ENCODE measurements at places on chromosomes 6 and 20.
A peak's percentile ranks its signal among the peaks of the same experiment; 100 is the strongest.

- no peak for DNase-seq
These were observed 269.0 kb downstream of the COL12A1 start for GRCh38 chr6:74936886-74937285.

DNA sequence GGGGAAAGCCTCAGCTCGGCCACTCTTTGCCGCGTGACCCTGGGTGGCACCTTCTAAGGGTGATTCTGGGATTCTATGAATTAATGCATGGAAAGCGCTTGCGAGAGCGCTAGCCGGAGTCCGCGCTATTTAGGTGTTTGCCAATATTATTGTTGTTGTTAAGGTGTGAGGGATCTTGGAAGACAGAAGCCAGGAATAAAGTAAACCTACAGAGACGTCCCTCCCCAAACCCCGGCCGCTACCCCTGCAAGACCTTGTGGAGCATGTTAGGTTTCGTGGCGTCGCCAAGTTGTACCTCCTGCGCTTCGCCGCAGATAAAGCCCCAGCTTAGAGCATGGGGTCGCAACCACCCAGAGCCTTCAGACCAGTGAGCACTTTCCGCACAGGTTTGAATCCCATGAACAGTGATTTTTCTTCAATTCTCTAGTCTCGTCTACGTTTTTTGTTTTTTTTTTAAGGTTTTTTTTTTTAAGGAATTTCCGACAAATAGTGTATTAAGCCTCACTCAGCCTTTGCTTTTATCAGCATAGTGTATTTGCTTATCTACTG, 16.9 kb upstream of the ZSCAN9 start:
- DNase-seq: no peak

DNA sequence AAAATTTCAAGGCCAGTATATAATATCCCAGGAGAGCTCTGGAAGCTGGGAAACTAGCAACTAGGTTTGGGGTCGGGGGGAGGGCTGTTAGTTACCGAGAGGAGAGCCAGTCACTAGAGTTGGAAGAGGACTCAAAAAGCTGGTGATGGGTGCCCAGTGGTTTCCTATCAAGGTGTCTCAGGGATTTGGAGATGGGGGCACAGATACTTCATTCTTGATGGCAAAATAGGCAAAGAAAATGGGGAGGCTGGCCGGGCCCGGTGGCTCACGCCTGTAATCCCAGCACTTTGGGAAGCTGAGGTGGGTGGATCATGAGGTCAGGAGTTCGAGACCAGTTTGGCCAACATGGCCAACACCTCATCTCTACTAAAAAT, 805 bp downstream of the PHF1 start:
- DNase-seq: no peak

DNA sequence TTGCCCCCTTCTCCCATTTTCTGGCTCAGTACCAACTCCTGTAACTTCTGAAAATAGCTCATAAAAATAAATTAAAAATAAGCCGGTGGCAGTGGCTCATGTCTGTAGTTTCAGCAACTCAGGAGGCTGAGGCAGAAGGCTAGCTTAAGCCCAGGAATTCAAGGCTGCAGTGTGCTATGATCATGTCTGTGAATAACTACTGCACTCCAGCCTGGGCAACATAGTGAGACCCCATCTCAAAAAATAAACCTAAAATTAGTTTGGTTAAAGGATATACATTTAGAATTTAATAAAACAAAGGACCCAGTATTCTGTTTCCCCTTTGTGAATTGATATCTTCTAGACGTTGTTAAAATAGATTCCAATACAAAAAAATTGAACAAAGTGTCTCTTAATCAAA, 10.5 kb downstream of the PRDM13 start:
- DNase-seq: no peak

DNA sequence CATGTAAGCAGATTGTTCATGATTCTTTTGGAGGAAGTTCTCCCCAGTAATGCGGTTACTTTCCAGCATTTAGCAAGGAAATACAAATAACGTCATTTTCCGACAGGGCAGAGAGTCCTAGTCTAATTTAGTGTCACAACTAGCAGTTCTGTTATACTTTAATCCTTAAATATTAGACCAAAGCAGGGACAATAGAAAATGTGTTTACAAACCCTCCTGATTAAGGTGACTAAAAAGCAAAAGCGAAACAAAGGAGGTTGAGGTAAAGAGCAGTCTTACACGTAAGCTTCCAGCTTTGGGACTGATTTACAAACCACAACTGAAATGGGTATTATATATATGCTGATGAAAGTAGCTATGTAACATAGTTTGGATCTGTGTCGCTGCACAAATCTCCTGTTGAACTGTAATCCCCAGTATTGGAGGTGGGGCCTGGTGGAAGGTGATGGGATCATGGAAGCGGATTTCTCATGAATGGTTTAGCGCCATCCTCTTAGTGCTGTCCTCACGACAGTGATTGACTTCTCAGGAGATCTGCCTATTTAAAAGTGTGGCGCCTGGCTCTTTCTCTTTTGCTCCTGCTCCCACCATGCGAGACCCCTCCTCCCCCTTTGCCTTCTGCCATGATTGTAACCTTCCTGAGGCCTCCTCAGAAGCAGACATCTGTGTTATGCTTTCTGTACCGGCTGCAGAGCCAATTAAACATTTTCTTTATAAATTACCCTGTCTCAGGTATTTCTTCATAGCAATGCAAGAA, 81.9 kb downstream of the PLCB1 start:
- DNase-seq: no peak

DNA sequence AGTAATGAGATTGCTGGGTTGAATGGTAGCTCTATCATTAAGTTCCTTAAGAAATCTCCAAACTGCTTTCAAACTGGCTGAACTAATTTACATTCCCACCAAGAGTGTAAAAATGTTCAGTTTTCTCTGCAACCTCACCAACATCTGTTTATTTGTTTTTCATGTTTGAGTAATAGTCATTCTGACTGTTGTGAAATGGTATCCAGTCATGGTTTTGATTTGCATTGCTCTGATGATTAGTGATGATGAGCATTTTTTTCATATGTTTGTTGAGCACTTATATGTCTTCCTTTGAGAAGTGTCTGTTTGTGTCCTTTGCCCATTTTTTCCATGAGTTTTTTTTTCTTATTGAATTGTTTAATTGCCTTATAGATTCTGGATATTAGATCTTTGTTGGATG, 24.9 kb downstream of the DEFB125 start:
- DNase-seq: no peak

DNA sequence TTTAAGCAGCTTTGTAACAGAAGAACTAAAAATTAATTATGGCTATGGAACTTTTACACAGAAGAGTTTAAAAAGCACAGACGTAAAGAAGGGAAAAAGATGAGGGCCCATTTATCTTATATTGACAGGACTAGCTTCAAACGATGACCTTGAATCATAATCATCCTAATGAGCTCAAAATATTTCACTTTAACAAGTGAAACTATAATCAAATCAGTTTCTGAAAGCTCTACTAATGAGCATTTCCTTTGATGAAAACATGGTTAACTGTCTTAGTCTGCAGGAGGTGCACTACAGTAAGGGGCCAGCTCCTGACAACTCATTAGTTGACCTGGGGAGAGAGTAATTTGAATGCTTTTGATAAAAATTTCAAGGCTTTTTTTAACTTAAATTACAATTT, 228.0 kb upstream of the DEFB112 start:
- DNase-seq: no peak

GRCh38 chr6:107931894-107932293, 26.1 kb downstream of the SEC63 start:
- DNase-seq: no peak

GRCh38 chr6:139449611-139450000, 75.2 kb upstream of the CITED2 start:
- DNase-seq: no peak

GRCh38 chr6:7591770-7592169, 1.8 kb downstream of the SNRNP48 start:
- no peak for DNase-seq

DNA sequence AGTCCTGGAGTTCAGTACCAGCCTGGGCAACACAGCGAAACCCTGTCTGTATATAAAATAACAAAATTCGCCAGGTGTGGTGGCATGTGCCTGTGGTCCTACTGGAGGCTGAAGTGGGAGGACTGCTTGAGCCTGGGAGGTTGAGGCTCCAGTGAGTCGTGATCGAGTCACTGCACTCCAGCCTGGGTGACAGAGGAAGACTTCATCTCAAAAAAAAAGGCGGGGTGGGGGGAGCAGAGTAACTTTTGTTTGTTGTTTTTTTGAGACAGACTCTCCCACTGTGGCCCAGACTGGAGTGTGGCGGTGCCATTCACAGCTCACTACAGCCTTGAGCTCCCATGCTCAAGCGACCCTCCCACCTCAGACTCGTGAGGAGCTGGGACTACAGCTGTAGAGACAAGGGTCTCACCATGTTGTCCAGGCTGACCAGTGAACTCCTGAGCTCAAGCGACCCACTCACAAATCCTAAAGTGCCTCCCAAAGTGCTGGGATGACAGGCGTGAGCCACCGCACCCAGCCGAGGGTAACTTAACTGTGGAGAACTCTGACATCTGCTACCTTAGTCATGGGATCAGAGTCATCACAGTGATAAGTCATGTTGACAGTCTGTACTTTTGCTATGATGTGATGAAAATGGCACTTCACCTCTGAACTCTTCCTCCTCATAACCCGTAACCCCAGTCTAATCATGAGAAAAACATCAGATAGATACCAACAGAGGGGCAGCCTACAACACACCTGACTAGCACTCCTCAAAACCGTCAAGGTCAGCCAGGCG, 16.5 kb downstream of the PEDS1 start:
- no peak for DNase-seq

GRCh38 chr6:108174371-108175175, 8.8 kb downstream of the NR2E1 start:
- DNase-seq: no peak

- no peak for DNase-seq
These were observed 9.1 kb downstream of the DNAJC5 start for GRCh38 chr20:63903796-63904561.

GRCh38 chr6:33597551-33598322, 17.7 kb upstream of the BAK1 start:
- peak; percentile 51 for DNase-seq

- DNase-seq: no peak
These were observed 29.9 kb downstream of the SDCBP2 start for GRCh38 chr20:1298888-1299511.

DNA sequence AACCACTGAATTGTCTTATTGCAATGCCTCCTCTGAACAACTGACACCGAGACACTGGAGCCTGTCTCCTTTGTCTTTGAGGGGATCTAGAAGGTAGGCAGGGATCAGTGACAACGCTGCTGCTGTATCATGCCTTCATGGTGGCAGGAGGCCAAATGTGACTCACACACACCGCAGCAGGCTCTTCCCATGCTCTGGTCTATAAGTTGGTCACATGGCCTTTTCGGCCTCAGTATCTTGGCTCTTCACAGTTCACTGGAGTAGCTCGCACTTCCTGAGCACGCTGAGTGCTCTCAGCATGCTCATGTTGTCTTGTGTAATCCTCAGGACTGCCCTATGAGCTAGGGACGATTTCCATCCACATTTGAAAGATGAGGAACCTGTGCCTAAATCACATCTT, 167.4 kb upstream of the PCSK2 start:
- no peak for DNase-seq

- DNase-seq: peak; percentile 41
These were observed 98.5 kb downstream of the LY86 start for GRCh38 chr6:6686748-6687601.
